ENCODE measurements at places on chromosomes 6 and 20. TPM values are rescaled to one million over a fixed set of nuclear protein-coding genes. Genes with fewer than 3 reads are reported as not detected.

The NCOA6 gene
- total RNA-seq = 58.4 TPM

The TAAR6 gene
- not detected for total RNA-seq

The SYNDIG1 gene
- total RNA-seq = not detected

- no peak for DNase-seq
Observed at GRCh38 chr6:168516944-168517741, 76.2 kb downstream of the SMOC2 start.

- peak; percentile 59 for DNase-seq
Observed at GRCh38 chr6:113819169-113819830, 37.8 kb upstream of the MARCKS start.

- DNase-seq = no peak
Observed at GRCh38 chr6:75299801-75300530, 15.4 kb upstream of the TMEM30A start.

GRCh38 chr6:148383658-148384368, 41.2 kb downstream of the SASH1 start:
- no peak for DNase-seq

GRCh38 chr6:31510007-31510406, 12.1 kb downstream of the MICB start:
- DNase-seq = no peak

The HSPA12B gene
- total RNA-seq = 1.2 TPM

- DNase-seq = no peak
Observed at GRCh38 chr20:32775336-32775991, 13.3 kb downstream of the DNMT3B start.

The SLC26A8 gene
- not detected for total RNA-seq

DNA sequence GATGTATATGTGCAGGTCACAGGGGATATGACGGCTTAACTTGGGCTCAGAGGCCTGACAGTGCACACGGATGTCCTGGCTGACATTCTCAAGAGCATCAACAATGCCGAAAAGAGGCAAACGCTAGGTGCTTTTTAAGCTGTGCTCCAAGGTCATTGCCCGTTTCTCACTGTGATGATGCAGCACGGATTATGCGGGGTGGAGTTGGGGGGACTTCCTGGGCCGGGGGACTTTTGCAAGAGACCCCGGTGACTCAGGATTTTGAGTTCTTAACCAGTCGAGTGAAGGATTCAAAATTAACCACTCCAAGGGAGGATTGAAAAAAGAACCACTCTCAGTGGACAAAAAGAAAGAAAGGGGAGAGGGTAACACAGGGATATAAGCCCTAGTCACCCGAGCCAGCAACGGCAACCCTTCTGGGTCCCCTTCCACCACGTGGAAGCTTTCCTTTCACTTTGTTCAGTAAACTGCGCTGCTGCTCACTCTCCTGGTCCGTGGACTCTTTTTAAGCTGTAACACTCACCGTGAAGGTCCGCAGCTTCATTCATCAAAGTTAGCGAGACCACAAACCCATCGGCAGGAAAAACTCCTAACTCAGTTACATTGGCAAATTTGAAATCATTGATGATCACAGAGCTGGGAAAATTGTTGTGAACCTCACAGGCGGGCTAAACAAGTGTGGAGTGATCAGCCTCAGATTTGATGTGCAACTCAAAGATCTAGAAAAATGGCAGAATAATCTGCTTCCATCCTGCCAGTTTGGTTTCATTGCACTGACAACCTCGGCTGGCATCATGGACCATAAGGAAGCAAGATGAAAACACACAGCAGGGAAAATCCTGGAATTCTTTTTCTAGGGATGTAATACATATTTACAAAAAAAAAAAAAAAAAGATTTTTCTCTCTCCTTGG, 199.3 kb downstream of the ARID1B start:
- no peak for DNase-seq

GRCh38 chr6:157770946-157771345, 52.1 kb upstream of the SNX9 start:
- no peak for DNase-seq

GRCh38 chr6:140487586-140487985, 1113.1 kb upstream of the CITED2 start:
- DNase-seq = no peak

DNA sequence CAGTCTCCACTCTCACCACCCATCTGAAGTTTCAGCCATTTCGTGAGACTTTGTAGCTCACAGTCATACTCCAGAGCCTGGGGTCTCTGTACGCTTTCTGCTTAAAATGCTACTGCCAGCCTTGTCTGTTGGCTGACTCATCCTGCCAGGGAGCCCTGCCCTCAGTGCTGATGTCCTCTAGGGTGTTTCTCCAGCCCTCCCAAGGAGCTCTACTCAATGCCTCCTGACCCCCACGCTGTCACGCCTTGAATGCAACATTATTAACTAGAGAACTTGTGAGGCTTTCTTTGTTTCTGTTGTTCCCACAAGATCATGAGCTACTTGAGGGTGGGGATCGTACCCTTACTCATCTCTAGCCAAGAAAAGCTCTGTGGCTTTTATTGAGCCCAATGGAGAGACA, 20.1 kb downstream of the KIF16B start:
- no peak for DNase-seq

The ZNF184 gene
- 6.8 TPM for total RNA-seq

- peak; percentile 75 for DNase-seq
Observed at GRCh38 chr6:2940010-2940850, 31.1 kb downstream of the SERPINB6 start.

GRCh38 chr6:157244175-157244574, 79.1 kb downstream of the TMEM242 start:
- DNase-seq = no peak

The RAB44 gene
- 1.1 TPM for total RNA-seq

DNA sequence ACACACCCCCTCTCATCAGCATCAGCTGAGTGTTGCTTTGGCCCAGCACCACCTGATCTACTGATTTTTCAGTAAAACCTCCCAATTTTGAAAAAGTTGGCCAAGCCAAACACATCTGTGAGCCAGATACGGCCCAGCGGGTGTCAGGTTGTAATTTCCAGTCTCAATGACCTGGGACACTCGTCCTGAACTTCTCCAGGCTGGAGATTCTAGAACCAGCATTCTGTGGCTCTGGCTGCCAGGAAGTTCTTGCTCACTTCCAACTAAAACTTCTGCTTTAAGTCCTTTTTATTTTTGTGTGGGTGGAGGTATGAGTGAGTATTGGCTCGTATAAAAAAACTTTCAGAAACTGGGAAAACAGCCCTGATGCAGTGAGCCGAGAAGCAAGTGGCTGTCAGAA, 5.1 kb downstream of the KIAA1755 start:
- no peak for DNase-seq

- DNase-seq = no peak
Observed at GRCh38 chr6:12039540-12040459, 27.7 kb downstream of the HIVEP1 start.

DNA sequence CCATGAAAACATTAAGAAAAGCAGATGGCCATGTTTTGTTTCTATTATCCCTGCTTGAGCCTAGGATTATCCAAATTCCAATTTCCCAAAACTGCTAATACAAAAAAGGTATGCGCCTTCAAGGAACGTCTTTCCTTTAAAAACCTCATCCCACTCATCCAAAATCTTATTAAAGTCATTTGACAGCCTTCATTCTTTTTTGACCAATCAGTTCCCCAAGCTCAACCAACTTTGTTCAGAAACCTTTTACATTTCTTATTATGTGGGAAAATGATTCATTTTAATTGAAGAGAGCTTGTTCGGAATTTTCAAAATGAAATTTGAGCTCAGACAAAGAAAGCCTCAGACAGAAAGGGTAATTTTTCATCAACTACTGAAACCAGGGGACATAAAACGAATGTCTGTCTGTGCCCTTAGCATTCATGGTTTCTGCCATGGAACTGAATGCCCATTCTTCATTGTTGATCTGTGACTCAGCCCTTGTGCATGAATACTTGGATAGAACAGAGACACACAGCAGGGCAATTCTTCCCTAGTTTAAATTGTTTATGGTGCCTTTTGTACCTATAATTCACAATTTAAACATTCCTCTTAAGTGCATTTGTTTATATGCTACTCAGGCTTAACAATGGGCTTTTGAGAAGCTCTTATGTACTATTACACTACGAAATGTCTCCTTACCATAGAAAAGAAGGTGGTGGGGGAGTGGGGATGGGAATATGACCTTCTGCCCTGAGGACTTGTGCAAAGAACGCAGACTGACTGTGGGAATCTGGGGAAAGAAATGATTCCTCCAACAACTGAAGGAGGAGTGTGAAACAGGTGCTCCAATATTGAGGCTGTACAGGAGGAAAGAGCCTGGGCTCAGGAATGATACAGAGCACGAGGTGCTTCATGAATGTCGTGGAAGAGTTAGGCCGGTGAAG, 49.8 kb upstream of the ERVFRD-1 start:
- DNase-seq = no peak

DNA sequence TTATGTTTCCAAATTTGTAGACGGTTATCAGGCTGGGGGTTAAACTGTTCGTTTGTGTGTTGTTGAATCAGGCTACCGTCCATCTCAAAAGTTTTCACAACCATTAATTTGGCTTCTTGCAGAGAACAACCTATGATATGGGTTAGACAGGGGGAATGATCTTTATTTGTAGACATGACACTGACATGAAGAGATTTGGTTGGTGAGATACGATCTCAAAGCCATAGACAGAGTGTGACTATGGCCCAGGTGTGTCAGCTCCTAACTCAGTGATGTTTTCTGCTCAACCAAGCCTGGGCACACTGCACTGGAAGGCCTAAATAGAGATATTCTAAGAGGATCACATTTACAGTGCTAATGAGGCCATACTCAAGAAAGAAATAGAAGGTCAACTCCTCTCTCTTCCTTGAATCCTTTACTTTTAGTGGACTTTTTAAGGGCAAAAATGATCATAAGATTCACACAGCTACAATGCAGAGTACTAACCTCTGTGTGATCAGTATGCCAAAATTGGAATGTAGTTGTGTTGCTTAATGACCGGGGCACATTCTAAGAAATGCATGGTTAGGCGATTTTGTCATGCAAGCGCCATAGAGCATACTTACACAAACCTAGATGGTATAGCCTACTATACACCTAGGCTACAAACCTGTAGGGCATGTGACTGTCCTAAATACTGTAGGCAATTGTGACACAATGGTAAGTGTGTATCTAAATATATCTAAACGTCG, 17.6 kb upstream of the SNRNP48 start:
- DNase-seq = no peak

DNA sequence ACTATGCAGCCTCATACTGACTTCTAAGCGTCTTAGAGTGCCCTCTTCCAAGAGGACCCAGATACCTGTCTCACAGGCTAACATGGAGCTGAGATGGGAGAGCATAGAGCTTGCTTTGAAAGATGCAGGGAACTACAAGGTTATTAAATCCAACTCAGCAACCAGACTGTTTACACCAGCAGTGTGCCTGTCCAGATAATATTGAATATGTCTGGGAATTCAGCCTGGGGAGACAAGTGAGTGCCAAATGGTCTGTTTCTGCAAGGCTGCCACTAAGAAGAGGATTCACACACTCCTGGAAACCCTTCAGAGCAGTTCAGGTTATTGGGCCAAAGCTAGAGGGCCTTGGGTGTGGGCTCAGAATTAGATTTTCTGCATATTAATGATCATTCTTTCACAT, 547.8 kb downstream of the PTPRT start:
- no peak for DNase-seq

The ZC3H12D gene
- 7.8 TPM for total RNA-seq

The DUSP15 gene
- total RNA-seq = 2.3 TPM

The CRISP3 gene
- not detected for total RNA-seq

The NHLRC1 gene
- total RNA-seq = 3.1 TPM

DNA sequence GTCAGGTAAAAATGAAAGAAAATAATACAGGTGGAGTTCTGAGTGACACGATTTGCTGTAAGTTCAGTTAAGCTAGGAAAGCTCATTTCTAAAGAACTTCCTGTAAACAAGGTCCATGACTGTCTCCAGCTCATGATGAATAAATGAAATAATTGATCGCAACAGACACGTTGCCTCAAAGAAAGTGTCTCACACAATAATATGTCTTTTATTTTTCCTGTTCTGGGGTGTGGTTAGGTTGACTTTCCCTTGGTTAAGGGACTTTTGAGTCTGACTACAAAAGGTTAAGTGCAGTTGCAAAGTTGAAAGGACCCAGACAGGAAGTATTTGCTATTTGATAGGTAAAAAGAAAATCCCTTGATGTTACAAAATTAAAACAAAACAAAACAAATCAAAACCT, 304.2 kb upstream of the PRDM1 start:
- no peak for DNase-seq

DNA sequence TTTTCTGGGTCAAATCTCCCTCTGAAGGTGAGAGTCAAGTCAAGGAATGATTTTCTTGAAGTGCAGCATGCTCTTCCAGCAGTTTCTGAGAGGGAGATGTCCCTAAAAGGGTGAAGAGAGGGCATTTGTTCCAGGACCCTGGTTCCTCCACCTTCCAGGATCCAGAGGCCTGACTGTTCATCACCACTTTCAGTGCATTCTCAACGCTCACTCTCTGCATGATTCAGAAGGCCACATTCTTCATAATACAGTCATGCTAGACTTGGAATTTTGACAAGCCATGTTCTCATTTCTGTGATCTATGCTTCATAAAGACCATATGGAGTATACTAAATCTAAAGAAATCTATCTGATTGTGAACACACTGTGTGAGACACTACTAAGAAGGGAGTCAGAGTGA, 85.1 kb downstream of the PDE7B start:
- no peak for DNase-seq

The PPP1R11 gene
- 44.6 TPM for total RNA-seq

The LY6G6F gene
- not detected for total RNA-seq

The CRISP2 gene
- total RNA-seq = not detected

DNA sequence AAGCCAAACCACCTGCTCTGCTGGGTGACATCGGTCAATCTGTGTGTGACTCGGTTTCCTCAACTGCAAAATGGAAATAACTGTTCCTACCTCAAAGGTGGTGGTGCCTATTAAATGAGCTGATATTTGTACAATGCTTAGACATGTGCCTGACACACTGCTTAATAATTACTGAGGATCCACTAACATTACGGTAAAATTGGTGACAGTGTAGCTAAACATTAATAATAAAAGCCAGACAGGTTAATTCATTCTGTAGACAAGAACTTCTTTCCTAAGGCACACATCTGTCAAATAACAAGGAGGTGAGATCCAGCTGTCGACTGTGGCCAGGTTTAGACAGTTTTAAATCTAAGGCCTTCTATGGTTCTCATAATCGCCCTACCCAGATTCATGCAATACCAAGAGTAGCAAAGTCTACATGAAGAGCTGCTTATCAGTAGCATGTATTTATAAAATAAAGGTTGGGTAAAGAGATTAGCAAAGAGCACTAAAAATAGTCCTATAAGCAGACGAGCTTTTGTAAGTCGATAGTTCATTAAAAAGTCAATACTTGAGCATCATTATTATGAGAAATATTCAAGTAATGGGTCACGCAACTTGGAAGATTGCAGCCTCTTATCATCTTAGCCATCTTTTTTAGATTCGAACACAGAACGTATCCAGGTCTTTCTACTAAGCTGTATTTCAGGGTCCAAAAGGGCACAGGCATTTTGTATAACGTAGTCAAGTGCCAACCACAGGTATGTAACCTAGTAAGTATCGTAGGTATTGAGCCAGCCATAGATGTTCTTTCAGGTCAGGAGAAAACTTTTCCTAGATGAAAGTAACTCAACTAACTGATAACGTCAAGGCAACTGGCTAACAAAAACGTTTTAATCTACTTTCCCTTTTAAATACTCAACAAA, 3.2 kb downstream of the CNKSR3 start:
- DNase-seq = no peak

The TULP1 gene
- total RNA-seq = not detected
